ENCODE measurements at places on chromosomes 4 and X.

GRCh38 chr4:74967324-74967723 is 34.4 kb downstream of the PARM1 start:
- no peak for DNase-seq

- no peak for DNase-seq
Measured at GRCh38 chr4:113537628-113538027, 223.9 kb downstream of the CAMK2D start.

DNA sequence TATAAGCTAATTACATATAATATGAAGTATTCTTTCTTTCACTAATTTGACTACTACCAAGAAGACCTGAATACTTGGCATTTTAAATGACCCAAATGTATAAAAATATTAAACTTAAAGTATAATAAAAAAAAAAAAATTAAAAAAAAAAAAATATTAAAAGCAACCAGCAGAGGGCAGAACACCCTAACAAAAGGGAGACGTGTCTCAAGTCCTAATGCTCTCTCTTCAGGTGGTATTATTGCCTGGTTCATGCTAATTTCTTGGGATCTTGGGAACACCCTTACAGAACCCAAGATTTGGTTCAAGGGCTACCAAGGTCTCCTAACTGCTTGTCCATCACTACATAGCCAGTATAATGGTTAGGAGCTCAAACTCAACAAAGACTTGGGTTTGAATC is 754.8 kb downstream of the RAB28 start:
- peak; percentile 46 for DNase-seq

- DNase-seq = no peak
Measured at GRCh38 chr4:7652451-7652881, 217.7 kb upstream of the PSAPL1 start.

DNA sequence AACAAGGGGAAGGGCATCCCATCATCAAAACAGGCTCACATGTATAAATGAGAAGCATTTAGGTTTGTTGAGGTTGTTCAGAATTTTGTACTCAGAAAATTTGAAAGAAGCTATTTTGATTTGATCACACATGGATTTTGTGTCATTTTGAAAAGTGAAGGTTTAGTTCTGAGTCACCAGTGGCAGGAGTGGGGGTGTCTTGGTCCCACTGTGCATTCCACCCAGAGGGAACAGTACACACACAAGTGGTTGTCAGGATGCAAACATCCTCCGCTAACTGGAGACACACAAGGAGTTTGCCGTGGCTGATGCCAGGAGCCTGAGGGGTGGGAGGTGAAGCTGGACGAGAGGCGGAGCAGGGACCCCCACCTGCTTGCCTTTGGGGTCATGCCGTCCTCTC is 198.2 kb upstream of the PSAPL1 start:
- DNase-seq = peak; percentile 39

- DNase-seq = peak; percentile 65
Measured at GRCh38 chr4:74618659-74619058, 173.7 kb downstream of the AREG start.

Measured in suppressor macrophage treated with lipopolysaccharide for 1 hour (primary cell).